CD4-positive, alpha-beta T cell treated with Interleukin-4 for 1 hour (primary cell): ENCODE measurements at places on chromosomes 2 and 18.

- DNase-seq: peak; percentile 47
Observed at GRCh38 chr2:160353166-160353565, 140.4 kb downstream of the RBMS1 start.

DNA sequence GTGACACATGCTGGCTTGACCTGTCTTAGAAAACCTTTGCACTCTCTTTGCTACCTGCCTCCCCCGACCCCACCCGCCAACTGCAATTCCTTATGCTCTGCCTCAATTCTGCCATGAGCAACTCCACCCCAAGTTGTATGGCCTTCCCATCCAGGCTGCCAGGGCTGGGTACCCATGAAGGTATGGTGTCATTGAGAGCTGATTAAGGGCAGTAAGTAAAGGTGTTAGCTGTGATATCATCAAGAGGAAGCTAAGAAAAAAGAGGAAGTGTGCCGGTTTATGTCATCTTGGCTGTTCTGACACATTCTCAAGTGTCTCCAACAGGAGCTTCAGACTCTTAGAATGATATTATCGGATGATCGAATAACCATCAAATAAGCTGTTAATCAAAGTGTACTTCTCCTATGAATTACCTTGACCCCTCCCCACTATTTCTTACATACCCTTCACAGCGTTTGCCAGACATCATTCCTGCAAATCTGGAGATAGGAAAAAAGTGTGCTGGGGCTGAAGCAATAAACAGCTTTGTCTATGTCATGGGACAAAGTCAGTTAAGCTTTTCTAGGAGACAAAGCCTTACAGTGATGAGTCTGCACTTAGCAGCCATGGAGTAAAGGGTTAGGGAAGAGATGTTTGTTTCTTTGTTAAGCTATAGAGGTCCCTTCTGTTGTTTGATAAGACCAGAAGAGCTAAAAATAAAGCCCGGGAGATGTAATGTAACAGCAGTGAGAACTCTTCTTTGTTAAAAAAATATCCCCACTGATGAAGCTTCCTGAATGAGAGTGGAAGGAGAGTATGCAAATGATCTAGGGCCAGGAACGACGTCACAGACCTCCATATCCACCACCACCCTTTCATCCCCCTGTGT, 40.4 kb upstream of the SMAD2 start:
- no peak for DNase-seq

GRCh38 chr2:68200157-68200787, 42.6 kb downstream of the PNO1 start:
- no peak for DNase-seq

DNA sequence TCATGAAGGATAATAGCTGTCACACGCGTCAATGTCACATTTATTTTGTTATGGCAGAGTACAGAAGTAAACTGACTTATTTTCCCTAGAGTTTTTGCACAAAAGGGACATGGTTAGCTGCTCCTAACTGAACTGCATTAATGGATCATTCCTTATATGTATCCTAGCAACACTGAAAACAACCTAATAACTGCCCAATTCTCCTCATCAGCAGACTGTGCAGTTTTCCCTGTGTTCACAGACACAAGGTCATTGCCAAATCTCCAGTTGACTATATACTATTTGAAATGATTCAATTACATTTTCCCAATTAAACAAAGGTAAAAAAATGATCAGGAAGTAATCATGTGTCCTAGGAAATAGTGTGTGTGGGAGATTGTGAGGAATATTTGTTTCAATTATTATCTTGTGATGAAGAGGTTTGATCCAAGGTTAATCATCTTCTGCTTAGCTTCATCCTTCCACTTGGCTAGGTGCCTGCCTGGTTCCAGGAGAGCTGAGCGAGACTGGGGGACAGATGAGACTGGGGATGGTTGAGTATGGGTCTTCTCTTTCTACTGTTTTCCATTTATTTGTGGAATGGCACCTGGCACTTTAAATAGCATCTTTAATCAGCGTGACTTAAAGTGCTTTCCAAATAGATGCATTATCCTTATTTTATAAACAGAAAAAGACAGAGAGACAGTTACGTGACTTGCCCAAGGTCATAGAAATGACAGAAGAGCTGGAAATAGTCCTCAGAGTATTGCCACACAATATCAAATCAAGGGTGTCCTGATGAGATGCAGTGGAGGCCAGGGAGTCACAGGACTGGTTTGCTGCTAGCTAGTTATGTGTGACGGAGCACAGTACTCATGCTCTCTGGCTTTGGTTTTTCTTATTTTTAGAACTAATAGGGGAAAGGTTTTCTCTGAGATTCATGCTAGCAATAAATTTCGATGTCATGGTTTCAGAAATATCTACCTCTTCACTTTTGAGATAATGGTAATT, 335.6 kb downstream of the PIK3C3 start:
- no peak for DNase-seq

- DNase-seq: no peak
Observed at GRCh38 chr2:197207106-197207505, 103.5 kb downstream of the ANKRD44 start.

DNA sequence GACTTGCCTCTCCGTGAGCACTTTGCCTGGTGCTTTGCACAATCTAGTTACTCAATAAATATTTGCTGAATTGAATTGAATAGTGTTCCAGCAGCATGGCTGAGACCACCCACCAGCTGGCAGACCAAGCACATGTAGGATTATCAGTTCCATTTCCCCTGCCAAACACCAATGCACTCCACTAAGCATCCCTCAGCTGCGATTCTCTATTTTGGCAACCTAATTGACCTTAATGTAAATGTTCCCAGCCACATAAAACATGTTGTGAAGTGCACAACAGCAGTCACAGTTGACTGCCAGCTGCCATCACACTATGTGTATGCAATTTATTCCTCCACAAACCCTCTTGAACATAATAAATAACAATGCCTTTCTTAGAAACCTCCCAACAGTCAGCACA, 1879.4 kb upstream of the PIK3C3 start:
- no peak for DNase-seq

DNA sequence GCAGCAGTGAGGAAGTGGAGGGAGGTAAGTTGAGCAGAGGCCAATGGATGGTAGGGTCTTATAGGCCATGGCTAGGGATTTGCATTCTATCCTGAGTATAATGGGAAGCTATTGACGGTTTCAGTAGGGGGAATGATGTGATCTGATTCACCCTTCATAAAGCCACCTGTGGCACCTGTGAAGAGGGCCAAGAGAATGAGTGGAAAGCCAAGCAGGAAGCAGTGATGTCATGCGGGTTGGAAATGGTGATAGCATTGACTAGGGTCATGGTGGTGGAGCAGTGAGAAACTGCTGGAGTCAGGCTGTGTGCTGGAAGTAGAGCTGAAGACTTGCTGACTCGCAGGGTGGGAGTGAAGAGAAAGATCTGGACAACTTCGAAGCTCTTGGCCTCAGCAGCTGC, 111.7 kb downstream of the MARCHF4 start:
- DNase-seq: no peak

GRCh38 chr2:231001036-231001435, 5.1 kb downstream of the SPATA3 start:
- DNase-seq: no peak
